ENCODE measurements at places on chromosomes 6 and 20.

- no peak for DNase-seq
Measured at GRCh38 chr6:12613811-12614210, 102.8 kb upstream of the PHACTR1 start.

DNA sequence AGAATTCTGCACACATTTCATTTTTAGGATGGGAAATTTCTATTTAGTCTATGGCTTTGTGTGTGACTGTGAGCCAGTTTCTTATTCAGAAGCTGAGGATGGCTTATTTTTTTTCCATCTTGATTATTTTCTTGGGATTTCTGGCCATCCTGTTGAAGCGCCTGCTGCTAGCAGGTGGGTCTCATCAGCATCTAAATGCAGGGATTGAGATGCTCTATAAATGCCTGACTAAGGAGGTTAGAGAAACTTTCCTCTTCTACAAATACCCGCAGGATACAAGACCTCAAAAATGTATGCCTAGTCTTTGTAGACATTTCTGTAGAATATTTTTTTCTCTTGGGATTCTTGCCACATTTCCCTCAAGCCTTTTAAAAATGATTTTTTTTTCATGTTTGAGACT, 138.0 kb upstream of the CCN2 start:
- DNase-seq, result no peak

GRCh38 chr20:36720510-36720909, 25.4 kb downstream of the NDRG3 start:
- no peak for DNase-seq

DNA sequence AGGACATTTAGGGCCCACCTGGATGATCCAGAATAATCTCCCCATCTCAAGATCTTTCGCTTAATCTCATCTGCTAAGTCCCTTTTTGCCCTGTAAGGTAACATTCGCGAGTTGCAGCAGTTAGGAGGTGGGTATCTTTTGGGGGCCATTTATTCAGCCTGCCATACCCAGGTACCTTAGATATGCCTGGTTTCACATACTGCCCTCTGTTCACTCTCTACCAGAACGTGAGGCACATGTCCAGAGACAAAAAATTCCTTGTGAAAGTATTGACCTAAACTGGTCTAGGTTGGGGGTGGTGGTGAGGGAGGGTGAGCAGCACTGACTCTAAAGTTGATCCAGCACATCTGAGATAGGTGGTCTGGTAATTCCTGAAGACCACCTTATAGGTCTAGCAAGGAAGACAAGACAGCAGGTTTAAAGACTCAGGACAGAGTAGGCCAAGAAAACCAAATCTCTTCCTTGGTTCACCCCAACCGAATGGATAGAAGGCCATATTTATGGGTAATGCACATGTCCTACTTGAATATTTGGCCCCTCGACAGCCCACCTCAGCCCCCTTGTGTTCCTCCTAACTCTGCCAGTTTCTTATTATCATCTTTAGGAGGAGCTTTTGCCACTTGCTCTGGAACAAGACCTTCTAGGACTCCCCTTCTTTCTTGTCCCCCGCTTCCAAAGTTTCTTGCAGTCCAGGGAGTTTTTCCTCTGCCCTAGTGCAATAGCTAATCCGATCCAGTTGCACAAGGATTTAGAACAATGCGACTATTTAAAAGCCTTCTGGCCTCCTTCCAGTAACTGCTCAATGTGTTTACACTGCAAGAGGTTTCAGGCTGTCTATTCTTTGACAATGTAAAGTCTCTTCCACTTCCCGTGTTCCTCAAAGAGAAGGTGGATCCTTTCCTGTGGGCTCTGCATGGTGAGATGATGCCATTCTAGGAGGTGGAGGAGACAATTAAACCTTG, 213.0 kb upstream of the LAMP5 start:
- no peak for DNase-seq

GRCh38 chr6:36701401-36701991, 3.9 kb downstream of the RAB44 start:
- DNase-seq, result no peak

DNA sequence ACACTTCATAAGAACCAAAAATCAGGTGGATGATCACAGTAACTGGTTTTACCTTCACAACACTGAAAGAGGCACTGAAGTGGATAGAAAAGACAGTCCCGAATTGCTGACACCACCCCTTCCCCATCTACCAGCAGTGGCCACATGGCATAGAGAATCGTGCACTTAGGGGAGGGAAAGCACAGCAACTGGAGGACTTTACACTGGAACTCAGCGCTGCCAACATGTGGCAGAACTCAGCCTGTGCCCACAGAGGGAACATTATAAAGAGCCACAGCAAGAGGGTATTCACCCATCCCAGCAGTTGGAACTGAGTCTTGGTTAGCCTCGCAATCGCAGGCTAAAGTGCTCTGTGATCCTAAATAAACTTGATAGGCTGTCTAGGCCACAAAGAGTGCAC, 6.5 kb upstream of the KIAA1586 start:
- DNase-seq, result no peak

- no peak for DNase-seq
Measured at GRCh38 chr6:154928325-154928922, 66.7 kb upstream of the TIAM2 start.

DNA sequence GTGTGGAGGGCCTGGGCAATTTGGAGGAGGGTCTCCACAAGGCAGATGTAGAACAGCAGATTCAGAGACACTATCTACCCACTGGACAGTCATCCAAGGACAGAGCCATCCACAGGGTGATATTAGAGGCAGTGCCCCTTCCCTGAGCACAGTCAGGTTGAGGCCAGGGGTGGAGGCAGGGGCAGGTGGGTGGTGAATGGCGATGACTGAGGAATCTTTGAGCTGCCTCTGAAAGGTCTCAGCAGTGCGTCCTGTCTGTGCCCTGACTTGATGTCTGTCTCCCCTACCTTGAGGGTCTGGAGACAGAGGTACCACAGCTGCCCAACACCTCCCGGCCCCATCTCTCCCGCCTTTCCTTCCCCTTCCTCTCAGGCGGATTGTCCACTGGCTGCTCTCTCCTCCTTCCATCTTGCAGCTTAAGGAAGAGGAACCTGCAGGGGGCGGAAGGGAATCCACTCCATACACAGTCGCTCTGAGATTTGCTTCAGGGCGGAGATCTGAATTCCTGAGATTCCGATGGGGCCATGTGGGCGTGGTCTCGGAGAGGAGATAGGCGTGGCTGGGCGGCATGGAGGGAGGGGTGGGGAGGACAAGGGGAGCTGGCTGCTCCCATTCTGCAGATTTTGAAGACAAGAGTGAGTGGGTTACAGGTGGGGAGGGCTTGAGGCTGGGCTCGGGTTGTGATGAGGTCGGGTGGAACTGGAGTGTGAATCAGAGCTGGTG, 1.7 kb downstream of the MUCL3 start:
- DNase-seq, result peak; percentile 60

DNA sequence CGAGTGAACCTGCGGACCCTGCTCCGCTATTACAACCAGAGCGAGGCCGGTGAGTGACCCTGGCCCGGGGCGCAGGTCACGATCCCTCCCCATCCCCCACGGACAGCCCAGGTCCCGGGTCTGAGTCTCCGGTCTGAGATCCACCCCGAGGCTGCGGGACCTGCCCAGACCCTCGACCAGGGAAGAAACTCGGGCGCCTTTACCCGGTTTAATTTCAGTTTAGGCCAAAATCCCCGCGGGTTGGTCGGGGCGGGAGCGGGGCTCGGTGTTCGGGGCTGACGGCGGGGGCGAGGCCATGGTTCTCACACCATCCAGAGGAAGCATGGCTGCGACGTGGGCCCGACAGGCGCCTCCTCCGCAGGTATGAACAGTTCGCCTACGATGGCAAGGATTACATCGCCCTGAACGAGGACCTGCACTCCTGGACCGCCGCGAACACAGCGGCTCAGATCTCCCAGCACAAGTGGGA, 46.9 kb upstream of the TRIM26 start:
- DNase-seq, result no peak

- no peak for DNase-seq
Measured at GRCh38 chr20:21301940-21302663, 1.0 kb upstream of the XRN2 start.

- DNase-seq, result no peak
Measured at GRCh38 chr20:3768342-3769130, 983 bp upstream of the ADISSP start.

GRCh38 chr6:113691260-113691656, 165.9 kb upstream of the MARCKS start:
- no peak for DNase-seq

DNA sequence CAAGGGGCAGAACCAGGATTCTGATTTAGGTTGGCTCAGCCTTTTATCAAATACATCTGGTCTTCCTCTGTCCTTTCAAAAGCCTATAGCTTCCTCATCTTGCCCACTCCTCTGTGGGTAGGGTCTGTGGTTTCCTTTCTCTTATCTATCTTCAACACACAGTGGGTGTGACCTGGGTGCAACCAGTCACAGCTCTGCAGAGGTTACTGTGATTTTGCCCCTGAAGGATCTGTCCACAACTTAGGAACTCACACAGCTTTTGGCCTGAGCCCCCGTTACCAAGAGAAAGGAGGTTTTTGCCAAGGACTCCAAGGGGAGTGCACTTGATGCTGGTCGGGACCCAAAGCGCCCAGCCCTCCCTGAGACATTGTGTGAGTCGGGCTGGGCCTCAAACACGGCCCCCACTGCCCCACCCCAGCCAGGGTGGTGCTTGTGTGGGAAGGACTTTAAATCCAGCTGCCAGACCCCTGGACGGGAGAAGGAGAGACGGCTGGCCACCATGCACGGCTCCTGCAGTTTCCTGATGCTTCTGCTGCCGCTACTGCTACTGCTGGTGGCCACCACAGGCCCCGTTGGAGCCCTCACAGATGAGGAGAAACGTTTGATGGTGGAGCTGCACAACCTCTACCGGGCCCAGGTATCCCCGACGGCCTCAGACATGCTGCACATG, at the start of gene PI16:
PI16 (plus strand) TSS at position 477 of the 670 bp plus-strand sequence; CDS start at position 500, 23 bp downstream.
- no peak for DNase-seq

- DNase-seq, result no peak
Measured at GRCh38 chr6:53165293-53165692, 16.7 kb upstream of the GCM1 start.

GRCh38 chr6:99093456-99094190, 145.9 kb upstream of the FBXL4 start:
- no peak for DNase-seq

DNA sequence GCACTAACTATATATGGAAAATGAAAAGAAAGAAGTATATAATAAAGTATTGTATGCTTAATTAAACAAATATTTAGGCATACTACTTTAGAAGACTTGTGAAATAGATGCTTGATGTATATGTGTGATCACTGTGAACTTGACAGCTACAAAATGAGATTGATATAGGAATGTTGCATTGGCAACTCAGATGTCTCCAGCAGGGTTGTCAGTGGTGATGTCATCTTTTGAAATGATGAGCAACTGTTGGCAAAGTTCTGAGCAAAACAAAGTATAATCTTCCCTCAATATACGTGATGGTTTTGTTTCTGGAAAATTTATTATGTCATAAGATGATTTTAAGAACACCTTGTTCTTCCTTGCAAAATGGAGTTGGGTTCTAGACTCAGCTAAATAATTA, 133.8 kb downstream of the ARID1B start:
- no peak for DNase-seq

GRCh38 chr6:147077251-147077650, 127.0 kb upstream of the STXBP5 start:
- no peak for DNase-seq

GRCh38 chr6:121430514-121431460, 4.7 kb upstream of the GJA1 start:
- DNase-seq, result no peak

GRCh38 chr6:3803627-3804468, 45.3 kb upstream of the FAM50B start:
- peak; percentile 80 for DNase-seq

DNA sequence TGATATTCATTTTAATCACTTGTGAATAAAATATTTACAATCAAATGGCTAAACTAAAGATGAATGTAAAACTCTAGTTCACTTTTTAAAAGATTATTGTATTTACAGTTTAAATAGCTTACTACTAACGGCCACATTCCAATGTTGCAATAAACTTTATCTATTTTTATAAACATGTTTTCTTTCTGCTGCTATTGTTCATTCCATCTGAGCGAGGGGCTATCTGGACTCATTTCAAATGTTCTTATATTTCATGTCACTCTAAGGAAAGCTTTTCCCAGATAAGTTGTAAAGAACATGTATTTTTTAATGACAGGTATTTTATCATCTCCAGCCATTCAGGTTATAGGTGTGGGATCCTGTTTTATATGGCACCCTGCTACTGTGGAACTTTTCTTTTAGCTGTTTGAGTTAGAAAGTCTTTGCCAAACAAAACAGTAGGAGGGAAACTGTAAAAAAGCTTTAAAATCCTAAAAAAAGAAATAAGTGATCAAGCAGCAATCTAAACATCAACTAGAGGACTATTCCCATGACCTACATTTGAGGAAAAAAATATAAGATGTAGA, 42.5 kb downstream of the HMGCLL1 start:
- no peak for DNase-seq

DNA sequence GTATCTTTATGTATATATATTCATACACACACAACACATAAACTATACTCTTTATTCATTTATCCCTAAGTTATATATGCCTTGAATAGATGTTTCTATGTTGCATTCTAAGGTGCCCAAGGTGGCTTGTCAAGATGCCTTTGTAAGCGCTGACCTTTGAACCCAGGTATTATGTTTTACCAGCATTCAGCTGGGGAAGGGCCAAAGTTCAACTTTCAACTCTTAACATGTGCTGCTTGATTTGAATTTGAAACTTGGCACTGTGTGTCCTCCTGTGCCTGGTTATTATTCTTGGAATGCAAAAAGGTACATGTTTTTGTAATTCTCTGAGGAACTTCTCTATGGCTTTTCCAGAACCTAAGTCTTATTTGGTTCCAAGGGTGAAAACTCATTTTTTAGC, 146.5 kb downstream of the EDN1 start:
- DNase-seq, result no peak

GRCh38 chr20:64171211-64171610, 7.0 kb downstream of the MYT1 start:
- no peak for DNase-seq

- no peak for DNase-seq
Measured at GRCh38 chr6:55853008-55854001, 22.1 kb downstream of the BMP5 start.

- no peak for DNase-seq
Measured at GRCh38 chr20:31549513-31549880, 35.3 kb downstream of the HM13 start.

- no peak for DNase-seq
Measured at GRCh38 chr6:87074101-87074621, 20.7 kb downstream of the CGA start.

DNA sequence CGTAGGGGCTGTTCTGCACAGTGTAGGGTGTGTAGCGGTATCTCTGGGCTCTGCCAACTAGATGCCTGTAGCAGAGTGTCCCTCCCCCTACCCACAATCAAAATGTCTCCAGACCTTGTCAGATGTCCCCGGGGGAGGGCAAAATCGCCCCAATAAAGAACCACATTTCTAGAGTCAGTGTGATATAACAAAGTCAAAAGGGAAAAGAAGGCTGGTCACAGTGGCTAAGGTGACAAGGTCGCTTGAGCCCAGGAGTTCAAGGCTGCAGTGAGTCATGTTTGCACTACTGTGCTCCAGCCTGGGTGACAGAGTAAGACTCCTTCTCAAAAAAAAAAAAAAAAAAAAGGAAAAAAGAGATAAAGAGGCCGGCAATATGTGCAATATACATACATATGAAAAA, 11.7 kb upstream of the CEP43 start:
- DNase-seq, result no peak
